ENCODE measurements at places on chromosomes 13 and 19.
A peak's percentile ranks its signal among the peaks of the same experiment; 100 is the strongest.

DNA sequence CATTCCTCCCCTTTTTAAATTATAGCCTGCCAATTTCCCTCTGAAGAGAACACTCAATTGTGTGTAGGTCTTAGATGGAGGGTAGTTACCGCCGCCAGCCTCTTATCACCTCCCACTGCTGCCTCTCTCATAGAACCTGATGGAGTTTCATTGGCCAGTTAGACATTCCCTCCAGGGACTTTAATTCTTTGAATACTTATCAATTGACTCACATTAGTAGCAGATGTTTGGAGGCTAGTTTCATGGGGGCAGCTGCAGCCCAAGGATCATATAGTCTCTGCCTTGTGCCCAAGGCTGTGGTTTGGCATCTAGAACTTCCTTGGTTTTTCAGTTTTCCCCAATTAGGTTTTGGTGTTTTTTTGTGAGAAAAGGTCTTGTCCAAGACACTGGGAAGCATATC, 318.9 kb upstream of the HTR2A start:
- no peak for DNase-seq

DNA sequence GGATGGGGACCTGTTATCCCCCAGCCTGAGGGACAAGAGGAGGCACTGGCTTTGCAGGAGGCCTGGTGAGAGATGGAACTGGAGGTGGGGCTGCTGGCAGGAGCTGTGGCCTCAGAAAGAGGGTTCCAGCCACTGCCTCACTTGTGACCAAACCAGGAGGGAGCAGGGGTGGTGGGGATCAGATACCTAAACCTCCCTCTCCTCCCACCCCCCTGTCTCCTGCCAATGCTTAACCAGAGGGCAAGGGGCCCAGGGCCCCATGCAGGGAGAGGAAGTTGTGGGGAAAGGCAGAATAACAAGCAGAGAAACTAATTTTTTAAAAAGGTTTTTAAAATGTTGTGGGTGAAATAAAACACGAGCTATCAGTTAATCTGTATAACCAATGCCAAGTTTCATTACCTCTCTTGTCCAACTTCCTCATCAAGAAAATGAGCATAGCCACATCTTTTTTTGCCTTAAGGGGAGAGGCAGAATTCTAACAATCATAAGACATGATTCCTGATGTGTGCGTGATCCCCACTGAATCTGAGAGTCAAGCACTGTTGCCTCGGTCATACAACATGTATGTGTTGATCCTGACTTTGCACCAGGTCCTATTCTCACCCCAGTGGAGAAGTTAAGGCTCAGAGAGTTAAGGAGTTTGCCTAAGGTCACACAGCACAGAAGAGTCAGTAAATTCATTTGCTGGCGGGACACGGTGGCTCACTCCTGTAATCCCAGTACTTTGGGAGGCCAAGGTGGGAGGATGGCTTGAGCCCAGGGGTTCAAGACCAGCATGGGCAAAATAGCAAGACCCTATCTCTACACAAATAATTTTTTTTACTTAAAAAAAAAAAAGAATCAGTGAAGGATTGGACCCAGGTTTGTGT, 12.9 kb downstream of the FXYD5 start:
- DNase-seq: no peak

GRCh38 chr13:77353995-77354394, 27.1 kb upstream of the MYCBP2 start:
- no peak for DNase-seq

DNA sequence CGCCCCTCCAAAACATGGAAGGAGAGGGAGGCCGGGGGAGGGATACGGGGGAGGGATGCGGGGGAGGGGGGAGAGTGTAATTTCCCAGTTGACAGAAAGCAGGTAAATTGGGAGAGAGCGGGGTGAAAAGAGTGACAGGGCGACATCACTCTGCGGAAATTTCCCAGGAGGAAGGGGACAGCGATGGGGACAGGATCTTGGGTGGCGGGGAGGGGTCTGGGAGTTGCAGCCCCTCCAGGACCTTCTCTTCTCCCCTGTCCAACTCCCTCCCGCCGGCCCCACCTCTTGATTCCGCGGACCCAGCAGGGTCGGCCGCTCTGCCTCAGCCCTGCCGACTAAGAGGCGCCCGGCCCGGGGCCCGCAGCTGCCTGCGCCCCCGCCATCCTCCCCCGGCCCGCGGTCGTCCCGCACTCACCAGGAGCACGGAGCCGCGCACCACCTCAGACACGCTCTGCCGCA, 108.0 kb upstream of the DOCK9 start:
- DNase-seq: no peak

DNA sequence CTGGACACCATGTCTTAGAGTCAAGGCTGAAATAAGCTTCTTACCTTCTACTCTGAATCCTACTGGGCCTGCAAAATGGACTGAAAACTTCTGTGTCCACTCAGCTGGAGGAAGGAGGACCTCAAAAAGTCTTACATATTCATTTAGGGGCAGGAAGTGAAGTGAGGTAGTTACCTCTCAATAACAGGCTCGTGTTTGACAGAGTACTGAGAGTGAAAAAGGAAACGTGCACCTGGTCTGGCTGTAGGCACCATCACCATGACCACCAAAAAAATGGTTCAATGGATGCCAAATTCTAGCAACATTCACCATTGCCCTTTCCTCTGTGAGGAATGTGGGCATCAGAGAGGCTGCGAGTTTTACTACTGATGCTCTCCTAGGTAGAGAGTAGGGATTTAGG, 176.2 kb downstream of the RFC3 start:
- no peak for DNase-seq

- DNase-seq: no peak
Observed at GRCh38 chr13:43362556-43362955, 339.2 kb downstream of the DNAJC15 start.

DNA sequence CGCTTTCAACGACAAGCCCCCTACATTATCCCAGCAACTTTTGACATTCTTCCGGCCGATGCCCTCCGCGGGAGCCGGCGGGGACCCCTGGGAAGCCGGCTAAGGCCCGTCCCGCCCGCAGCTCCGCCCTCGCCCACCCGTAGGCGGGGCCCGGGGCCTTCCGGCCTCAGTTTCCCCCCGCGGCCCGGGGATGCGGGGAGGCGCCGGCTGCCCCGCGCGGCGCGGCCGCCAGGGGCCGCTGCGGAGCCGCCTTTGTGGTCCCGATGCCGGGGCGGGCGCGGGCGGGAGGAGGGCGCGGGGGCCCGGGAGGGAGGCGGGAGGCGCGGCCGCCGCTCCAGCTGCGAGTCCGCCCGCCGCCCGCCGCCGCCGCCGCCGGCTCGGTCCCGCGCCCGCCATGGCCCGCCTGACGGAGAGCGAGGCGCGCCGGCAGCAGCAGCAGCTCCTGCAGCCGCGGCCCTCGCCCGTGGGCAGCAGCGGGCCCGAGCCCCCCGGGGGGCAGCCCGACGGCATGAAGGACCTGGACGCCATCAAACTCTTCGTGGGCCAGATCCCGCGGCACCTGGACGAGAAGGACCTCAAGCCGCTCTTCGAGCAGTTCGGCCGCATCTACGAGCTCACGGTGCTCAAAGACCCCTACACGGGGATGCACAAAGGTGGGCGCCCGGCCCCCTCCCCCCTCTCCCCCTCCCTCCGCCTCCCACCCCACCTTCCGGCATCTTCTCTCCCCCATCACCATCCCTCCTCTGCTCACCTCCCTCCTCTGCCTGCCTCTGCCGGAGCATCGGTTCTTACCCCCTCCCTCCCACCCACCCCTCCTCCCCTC, at the start of gene CELF5:
TSS of gene CELF5 (plus strand) at position 316 of the 823 bp plus-strand sequence. CDS start at position 395, 79 bp downstream.
- DNase-seq: no peak

DNA sequence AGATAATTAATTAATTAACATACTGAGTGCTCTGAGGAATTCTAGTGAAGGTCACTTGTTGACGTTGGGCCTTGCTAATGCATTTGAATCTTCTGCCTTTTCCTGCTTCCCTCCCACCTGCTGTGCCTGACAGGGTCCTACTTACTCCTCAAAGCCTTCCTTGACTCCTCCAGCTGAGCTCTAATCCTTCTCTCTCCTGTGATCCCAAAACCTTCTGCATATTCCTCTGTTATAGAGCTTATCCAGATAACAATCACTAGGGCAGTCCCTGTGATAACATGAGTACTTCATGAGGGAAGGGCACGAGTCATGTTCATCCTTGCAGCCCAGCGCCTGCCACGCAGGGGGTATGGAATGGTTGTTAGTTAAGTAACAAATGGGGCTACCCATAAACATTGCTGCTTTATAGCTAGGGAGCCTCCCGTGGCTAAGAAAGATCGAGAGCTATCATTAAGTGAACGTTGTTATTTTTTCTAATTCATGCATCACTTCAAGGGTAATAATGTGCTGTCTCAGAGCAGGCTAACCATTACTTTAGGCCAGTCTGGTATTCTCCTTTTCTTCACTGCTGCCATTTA, 19.1 kb upstream of the SPATA13 start:
- no peak for DNase-seq

- DNase-seq: no peak
Observed at GRCh38 chr13:47964863-47965262, 36.2 kb downstream of the SUCLA2 start.

DNA sequence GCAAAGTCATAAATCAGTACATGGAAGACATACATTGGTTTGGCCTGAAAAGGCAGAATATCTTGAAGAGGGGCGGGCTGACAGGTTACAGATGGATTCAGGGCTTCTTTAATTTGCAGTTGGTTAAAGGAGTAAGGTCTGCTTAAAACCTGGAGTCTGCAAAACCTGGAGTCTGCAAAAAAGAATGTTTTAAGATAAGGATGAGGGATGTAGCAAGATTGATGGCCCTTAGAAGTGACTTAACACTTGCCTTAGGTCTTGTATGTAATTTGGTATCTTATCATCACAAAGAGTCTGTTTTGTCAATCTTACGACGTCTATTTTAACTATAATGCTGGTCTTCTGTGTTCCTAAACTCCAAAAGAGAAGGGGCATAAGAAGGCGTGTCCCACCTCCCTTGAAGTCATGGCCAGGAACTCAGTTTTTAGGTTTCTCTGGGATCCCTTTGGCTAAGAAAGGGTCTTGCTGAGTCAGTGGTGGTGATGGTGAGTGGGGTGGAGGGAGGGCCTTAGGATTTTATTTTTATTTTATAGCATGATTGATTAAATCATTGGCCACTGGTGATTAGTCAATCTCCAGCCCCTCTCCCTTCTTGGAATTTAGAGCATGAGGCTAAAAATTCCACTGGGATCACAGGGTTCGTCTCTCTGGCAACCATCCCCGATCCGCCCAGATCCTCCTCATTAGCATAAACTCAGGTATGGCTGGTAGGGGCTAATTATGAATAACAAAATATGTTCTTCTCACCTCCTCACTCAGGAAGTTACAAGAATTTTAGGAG, 10.1 kb upstream of the HAS1 start:
- DNase-seq: no peak

DNA sequence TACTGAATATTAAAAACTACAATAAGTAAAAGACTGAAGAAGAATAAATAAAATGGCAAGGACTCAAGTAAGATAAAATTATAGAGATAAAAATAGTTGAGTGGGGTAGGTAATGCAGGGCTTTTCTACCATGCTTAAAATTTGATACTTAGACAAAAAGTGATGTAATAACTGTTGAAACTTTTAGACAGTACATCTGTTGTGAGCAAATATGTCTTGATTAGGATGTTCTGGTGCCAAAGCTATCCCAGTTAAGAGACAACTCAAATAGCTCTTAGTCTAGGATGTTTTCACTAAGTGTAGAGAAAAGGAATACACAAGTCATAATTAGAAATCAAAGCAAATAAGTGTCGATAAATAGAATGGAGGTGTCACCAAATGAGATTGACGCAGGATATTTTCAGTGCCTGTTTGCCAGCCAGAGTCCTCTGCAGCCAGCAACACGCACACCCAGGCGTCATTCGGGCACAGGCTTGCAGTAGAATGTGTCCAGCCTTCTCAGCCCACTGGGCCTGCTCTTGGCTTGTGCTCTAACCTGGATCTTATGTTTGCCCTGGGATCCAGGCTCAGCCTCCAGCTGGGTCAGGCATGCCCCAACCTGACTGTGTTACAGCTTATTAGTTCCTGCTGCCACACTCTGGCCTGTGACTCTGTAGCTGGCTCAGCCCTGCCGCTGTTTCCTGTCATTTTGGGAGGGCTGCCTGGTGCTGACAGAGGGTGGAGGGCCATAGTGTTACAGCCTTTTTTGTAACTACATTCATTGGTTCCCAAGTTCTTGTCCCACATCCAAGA, 766.2 kb downstream of the PCDH17 start:
- DNase-seq: no peak

- no peak for DNase-seq
Observed at GRCh38 chr13:46100191-46100815, 4.5 kb downstream of the CPB2 start.

GRCh38 chr13:38693641-38694040, 6.8 kb downstream of the FREM2 start:
- peak; percentile 35 for DNase-seq

DNA sequence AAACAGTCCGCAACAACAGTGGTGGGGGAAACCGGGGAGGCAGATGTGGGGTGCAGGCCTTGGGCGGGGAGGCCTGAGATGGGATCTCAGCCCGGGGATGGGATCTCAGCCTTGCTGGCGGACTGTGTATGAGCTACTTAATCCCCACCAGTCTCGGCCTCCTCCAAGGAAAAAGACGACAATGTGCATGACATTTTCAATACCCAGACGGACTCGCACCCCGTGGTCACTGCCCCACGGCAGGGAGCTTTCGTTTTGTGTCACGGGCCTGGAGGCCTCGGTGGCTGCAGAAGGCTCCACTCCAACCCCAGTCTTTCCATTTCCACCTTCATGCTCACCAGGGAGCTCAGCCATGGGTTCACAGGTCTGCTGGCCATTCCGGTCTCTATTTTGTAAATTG, 25.5 kb downstream of the GRTP1 start:
- DNase-seq: no peak

DNA sequence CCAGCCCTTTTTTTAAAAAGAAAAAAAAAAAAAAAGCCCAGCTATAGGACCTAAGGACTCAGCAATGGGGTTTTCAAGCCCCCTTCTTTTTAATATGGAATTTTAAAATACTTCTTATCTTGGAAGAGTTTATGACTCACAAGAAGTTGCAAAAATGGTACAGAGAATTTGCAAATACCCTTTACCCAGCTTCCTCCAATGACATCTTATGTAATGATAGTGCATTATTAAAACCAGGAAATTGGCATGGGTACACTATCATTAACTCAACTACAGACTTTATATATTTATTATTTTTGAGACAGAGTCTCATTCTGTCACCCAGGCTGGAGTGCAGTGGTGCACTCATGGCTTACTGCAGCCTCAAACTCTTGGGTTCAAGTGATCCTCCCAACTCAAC, 16.1 kb downstream of the TMEM38A start:
- DNase-seq: no peak

- no peak for DNase-seq
Observed at GRCh38 chr13:96003304-96003703, 49.9 kb downstream of the UGGT2 start.

DNA sequence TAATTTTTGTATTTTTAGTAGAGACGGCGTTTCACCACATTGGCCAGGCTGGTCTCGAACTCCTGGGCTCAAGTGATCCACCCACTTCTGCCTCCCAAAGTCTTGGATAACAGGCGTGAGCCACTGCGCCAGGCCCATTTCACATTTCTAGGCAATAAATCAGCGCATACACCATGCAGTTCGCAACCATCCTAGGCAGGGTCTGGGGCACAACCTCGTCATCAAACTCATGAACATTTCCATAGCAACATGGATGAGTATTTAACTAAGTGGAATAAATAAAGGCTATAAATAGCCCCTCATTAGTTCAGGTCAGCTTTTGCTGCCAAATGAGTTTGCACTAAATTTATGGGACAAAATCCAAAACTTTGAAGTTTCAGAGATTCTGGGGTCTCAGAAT, 8.2 kb downstream of the MEIS3 start:
- no peak for DNase-seq
